Retina (tissue), 1 donor: ENCODE measurements at places on chromosomes 13 and 19.

DNA sequence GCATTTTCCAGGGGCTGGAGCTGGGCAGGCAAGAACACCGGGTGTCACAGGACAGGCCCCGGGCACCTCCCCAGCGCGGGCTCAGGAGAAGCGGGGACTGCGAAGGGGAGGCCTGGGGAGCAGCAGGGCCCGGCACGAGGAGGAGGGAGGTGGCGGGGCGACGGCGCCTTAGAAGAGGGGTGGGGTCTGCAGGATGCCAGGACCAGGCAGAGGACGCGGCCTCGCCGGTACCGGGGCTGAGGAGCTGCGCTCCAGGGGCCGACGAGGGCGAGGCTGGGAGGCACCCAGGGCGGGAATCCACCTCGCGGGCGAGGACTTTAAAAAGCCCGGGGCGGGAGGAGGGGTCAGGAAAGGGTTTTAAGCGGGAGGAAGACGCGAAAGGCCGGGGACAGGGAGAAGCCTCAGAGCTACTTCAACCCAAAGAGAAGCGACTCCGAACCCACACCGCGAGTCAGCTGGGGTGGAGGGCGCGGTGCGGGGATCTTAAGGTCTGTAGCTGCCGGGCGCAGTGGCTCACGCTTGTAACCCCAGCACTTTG lies 665 bp downstream of the ZNF347 start:
- peak; percentile 66 for DNase-seq

GRCh38 chr19:47720669-47721422 lies 7.6 kb downstream of the EHD2 start:
- DNase-seq: no peak

DNA sequence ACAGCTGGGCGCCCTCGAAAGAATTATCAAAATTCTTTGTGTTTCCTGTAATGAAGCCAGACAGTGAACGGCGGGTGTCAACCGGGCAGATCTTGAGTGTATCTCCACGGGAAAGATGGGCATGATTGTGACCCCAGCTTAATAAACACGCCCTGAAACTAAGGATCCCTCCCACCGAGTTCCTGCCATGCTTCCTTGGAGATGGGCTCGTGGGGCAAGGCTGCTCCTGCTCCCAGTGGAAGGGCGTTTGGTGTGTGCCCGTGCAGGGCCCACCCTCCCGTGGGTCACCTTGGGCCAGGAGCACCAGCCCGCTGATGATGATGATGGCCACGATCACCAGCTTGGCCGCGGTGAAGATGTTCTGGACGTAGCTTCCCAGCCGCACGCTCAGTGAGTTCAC lies 7.4 kb downstream of the SLC7A9 start:
- DNase-seq: no peak

GRCh38 chr19:35596366-35596999 lies 10.5 kb downstream of the PMIS2 start:
- no peak for DNase-seq

DNA sequence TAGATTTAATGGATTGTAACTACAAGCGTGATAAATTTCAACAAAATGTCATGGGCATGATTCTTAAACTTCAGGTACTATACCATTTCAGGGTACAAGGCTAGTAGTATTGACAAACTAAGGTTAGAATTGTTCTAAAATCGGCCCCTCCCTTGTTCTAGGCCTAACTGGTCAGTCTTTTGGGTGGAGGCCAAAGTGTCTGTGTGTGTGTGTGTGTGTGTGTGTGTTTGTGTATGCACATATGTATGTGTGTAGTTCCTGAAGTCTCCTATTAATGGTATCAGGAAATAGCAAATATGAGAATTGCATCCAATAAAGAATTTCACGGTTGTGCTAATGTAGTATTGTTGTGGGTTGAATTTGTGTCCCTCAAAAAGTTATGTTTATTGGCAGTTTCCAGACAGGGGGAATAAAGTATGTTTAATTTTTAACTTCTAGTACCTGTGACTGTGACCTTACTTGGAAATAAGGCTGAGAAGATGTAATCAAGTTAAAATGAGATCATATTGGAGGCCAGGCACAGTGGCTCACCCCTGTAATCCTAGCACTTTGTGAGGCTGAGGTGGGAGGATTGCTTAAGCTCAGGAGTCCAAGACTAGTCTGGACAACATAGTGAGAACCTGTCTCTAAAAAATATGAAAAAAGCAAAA lies 119.2 kb downstream of the KLF5 start:
- DNase-seq: no peak
